ENCODE measurements at places on chromosomes 3 and 15.

- no peak for DNase-seq
Measured at GRCh38 chr3:25652921-25653320, 11.8 kb downstream of the TOP2B start.

DNA sequence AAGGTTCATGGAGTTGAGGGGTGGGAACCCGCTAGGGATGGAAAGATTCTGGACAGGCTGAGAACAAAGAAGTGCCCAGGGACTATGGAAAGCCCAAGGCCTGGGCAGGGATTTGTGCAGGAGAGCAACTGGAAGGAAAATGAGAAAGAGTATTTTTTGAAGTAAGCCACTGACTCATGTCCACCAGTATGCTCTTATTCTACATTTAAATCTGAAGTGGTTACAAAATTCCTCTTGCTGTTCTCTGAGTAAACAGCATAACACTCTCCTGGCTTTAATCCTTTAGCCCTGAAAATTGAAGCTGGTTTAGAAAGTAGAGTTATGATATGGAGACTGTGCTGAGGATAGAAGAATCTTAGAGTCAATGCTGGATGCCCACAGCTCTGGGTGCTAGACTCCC lies 165.2 kb downstream of the ISL2 start:
- DNase-seq: no peak

DNA sequence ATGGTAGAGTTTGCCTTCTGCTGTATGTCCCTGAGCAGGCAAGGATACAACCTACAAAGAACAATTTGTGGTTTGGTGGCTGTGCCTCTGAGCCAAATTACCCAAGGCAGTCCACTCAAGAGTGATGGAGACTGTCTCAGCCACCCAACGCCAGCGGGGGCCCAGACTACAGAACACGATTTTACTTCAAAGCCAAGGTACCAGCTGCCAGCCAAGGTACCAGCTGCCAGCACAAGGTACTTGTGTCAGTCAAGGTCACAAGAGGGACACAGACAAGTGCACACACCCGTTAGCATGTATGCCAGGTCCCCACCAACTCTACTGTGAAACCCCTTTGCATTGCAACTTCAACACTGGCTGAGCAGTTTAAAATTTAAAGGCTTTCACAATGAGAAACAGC lies 23.5 kb downstream of the COLQ start:
- no peak for DNase-seq

DNA sequence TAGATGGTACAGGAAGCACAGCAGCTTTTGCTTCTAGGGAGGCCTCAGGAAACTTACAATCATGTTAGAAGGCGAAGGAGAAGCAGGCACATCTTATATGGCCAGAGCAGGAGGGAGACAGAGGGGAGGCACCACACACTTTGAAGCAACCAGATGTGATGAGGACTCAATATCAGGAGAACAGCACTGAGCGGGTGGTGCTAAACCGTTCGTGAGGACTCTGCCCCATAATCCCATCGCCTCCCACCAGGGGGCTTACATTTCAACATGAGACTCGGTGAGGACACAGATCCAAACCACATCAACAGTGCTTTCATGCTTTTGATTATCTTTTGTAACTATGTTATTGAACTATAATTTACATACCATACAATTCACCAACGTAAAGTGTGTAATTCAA lies 7.6 kb upstream of the TMEM44 start:
- no peak for DNase-seq

DNA sequence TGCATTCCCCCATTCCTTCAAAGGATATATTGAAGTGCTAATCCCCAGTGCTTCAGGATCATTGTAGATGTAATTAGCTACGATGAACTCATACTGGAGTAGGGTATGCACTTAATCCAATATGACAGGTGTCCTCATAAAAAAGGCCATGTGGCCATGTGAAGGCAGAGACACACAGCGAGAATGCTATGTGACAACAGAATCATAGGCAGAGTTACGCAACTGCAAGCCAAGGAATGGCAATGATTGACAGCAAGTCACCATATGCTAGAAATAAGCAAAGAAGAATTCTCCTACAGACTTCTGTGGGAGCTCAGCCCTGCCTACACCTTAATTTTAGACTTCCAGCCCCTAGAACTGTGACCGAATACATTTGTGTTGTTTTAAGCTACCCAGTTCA lies 875.6 kb upstream of the ROBO1 start:
- DNase-seq: no peak

Measured in stimulated activated naive B cell treated with anti-CD40 and anti-IgM and Interleukin-4, amounts not matched to agents 10 μg/mL and 1 μg/mL and 100 μg/mL, for 72 hours (primary cell).